ENCODE measurements at places on chromosomes 5 and 9. TPM values are rescaled to one million over a fixed set of nuclear protein-coding genes. Genes with fewer than 3 reads are reported as not detected.

GRCh38 chr5:81606150-81606549 lies 144.7 kb downstream of the SSBP2 start:
- H3K27me3 ChIP-seq, result no peaks in the 10 kb centered on the region
- H3K27ac ChIP-seq, result no peak overlapping the region
- H3K4me3 ChIP-seq, result no peak overlapping the region
- peaks cover 40% of the 10 kb centered on the region for H3K36me3 ChIP-seq
- no peak for DNase-seq

- no peak for DNase-seq
- no peaks in the 10 kb centered on the region for H3K36me3 ChIP-seq
- no peak overlapping the region for H3K4me3 ChIP-seq
- no peaks in the 10 kb centered on the region for H3K4me1 ChIP-seq
These were observed 23.4 kb downstream of the UBLCP1 start for GRCh38 chr5:159286420-159287035.

DNA sequence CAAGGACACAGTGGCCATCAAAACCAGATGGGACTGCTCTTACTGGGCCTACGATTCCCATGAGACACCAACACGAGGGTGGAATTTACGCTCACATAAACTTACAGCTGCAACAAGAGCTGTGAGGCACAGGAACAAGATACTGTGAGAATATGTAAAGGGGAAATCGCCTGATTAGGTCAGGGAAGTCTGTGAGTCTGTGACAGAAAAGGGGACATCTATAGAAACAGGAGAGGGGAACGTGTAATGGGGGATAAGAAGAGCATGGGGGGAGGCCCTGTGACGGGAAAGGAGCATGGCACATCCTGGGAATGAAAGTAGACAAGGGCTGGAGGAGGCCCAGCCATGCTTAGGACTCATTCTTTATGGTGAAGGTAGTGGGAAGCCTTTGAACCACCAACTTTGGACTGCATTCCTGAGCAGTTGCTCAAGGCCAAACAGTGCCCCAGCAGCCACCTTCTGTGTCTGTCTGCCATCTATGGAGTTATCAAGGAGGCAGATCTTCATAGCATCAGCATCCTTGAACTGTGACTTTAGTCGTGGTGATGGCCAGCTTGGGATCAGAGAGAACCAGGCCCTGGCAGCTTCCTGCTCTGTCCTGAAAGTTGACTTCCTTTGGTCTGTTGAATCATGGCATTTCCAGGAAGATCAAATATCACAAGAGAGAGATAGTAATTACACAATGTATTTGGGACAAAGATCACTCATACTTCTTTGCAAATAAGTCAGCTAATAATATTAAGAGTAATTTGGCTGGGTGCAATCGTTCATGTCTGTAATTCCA lies 87.9 kb upstream of the FAM169A start:
- no peaks in the 10 kb centered on the region for H3K4me1 ChIP-seq
- no peak overlapping the region for H3K27ac ChIP-seq
- no peaks in the 10 kb centered on the region for H3K36me3 ChIP-seq

DNA sequence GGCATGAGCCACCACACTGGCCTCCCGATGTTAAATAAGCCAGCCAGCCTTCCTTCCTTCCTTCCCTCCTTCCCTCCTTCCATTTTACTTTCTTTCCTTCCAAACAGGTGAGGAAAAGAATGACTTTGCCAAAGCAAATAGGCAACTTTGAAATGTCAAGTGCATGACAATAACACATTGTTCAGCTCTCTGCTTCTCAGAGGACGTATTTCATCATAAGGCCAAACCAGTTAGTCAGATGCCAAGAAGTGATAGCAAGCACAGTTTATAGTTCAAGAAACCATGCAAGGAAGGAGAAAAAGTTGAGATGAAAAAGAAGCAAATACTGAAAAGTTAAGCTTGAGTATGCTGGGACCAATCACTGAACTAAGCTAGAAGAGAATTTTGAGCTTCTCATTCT lies 29.5 kb downstream of the POU4F3 start:
- no peak for DNase-seq
- H3K27ac ChIP-seq, result no peak overlapping the region
- H3K36me3 ChIP-seq, result no peaks in the 10 kb centered on the region
- no peak overlapping the region for H3K4me3 ChIP-seq

DNA sequence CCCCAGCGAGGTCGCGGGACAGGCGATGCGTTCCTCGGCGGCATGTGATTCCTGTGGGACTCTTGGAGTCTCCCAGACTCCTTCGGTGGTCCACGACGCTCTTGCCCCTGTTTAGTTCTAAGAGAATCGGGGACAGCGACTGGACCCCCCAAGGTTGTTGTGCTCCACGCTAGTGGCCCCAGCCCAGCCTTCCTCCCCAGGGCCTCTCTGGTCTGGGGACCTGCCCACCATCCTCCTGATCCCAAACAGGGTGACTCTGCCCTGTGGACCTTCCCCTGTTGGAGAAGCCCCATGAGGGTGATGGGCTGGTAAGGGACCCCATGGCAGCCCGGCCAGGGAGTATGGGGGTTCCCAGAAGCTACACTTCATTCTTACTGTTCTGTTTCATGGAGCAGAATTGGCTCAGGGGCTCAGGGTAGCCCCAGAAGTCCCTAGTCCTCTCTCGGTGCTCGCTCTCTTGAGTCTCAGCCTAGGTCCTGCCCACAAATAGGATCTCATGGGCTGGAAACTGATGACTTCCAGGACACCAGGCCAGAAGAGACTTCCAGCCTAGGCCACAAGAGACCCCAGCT lies 880 bp downstream of the CARD19 start:
- peak overlapping the region; percentile 95 for H3K4me3 ChIP-seq
- no peaks in the 10 kb centered on the region for H3K27me3 ChIP-seq
- no peaks in the 10 kb centered on the region for H3K36me3 ChIP-seq
- DNase-seq, result no peak

DNA sequence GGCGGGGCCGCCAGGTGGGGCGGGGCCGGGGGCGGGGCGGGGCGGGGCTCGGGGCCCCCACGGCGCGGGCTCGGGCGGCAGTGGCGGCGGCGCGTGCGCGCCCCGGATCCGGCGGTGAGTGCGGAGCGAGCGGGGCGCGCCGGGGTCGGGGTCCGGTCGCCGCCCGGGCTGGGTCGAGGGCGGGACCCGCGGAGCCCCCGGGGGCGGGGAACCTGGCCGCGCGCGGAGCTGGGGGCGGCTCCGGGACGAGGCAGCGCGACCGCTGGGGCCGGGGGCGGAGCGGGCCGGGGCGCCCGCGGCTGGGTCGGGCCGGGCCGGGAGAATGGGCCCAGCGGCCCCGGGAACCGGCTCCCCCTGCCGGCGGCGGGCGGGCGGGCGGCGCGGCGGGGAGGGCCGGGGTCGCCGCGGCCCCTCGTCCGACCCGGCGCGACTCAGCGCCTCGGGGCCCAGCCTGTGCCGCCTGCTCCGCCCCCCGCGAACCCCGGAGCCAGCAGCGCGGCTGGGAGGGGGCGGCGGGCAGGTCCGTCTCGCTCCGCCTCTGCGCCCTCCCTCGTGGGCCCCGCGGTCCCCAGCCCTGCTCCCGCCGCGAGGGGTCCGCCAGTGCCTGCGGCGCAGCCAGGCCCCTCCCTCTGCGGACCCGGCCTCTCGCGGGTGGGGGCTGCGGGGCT lies 3.1 kb downstream of the EGFL7 start:
- peak overlapping the region; percentile 65 for H3K4me3 ChIP-seq
- DNase-seq, result no peak
- H3K36me3 ChIP-seq, result peaks cover 7% of the 10 kb centered on the region
- no peak overlapping the region for H3K27ac ChIP-seq

- no peaks in the 10 kb centered on the region for H3K27me3 ChIP-seq
- H3K4me3 ChIP-seq, result no peak overlapping the region
- H3K36me3 ChIP-seq, result peaks cover 18% of the 10 kb centered on the region
- DNase-seq, result no peak
- no peaks in the 10 kb centered on the region for H3K4me1 ChIP-seq
- H3K27ac ChIP-seq, result no peak overlapping the region
These were observed 27.4 kb downstream of the SRD5A1 start for GRCh38 chr5:6660688-6661087.

DNA sequence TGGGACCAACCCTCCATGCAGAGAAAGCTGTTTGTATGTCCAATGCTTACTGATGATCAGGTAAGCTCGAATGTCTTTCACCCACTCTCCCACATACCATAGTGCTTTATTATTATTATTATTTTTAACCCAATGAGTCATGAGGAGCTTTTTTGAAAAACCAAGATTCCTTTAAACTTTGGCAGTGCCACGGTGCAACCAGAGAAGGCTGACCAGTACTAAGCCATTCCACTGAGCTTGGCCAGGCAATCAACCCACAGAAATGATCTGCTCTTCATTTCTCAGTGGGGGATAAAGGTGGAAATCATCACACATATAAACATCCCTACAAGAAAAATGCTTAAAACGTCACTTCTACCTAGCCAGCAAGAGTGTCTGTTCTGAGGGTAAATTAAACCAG lies 35.5 kb downstream of the JAKMIP2 start:
- no peak overlapping the region for H3K27ac ChIP-seq
- H3K36me3 ChIP-seq, result no peaks in the 10 kb centered on the region
- H3K4me3 ChIP-seq, result no peak overlapping the region
- no peaks in the 10 kb centered on the region for H3K4me1 ChIP-seq

DNA sequence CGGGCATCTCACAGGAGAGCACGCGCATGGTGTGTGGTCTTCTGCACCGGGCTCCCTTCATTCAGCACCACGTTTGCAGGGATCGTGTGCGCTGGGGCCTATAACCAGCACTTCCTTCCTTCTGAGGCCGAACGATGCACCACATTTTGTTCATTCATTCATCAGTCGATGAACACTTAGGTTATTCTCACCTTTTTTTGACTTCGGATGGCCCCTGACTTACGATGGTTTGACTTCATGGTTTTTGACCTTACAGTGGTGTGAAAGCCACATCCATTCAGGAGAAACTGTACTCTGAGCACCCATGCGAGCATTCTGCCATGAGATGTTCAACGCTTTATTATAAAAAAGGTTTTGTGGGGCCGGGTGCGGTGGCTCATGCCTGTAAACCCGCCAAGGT lies 27.5 kb downstream of the TSPAN17 start:
- no peak overlapping the region for H3K27ac ChIP-seq
- peaks cover 5% of the 10 kb centered on the region for H3K27me3 ChIP-seq
- no peak for DNase-seq
- H3K4me1 ChIP-seq, result no peaks in the 10 kb centered on the region
- H3K4me3 ChIP-seq, result no peak overlapping the region

- no peak overlapping the region for H3K27ac ChIP-seq
- no peak for DNase-seq
- no peaks in the 10 kb centered on the region for H3K4me1 ChIP-seq
These were observed 274.2 kb upstream of the SMC2 start for GRCh38 chr9:103819936-103820335.

- H3K27ac ChIP-seq, result peak overlapping the region; percentile 9
- DNase-seq, result no peak
- no peak overlapping the region for H3K4me3 ChIP-seq
These were observed 19.7 kb downstream of the MYO10 start for GRCh38 chr5:16916262-16916878.

DNA sequence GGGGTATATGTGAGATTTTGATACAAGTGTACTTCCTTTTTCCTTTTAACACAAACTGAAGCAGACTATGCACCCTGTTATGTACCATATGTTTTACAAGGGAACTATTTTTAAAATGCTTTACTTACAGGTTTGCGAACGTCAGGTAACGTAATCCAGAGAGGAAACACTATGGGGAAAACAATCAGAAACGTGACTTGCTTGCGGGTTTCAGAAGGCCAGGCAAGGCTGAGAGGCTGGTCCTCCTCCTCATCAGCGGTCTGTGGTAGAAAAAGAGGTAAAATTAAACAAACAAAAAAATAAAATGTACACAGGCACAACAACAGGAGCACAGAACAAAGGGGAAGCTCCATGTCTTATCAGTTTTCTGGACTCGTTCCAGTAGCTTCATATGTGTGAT lies 141.2 kb downstream of the ACER2 start:
- peaks cover 12% of the 10 kb centered on the region for H3K4me1 ChIP-seq
- H3K27me3 ChIP-seq, result no peaks in the 10 kb centered on the region
- DNase-seq, result no peak
- no peak overlapping the region for H3K4me3 ChIP-seq
- H3K36me3 ChIP-seq, result no peaks in the 10 kb centered on the region

DNA sequence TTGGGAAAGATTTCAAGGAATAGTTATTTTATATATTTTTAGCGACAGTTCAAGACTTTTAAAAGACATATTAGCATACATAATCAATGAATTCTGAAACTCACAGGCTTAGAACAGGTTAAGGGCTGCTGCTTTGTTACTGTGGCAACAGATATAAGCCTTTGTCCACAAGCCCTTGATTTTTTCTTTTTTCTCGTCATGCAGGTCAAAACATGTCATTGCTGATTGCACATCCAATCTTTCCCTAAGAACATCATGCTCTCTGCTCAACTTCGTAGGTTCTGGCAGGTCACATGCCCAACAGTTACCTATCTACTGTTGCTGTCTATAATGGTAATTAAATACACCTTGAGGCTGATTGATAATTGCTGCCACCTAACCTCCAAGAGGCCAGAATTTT lies 172.5 kb upstream of the PTPRD start:
- H3K4me3 ChIP-seq, result no peak overlapping the region
- no peaks in the 10 kb centered on the region for H3K27me3 ChIP-seq
- no peaks in the 10 kb centered on the region for H3K36me3 ChIP-seq
- H3K27ac ChIP-seq, result no peak overlapping the region
- H3K4me1 ChIP-seq, result no peaks in the 10 kb centered on the region
- DNase-seq, result no peak

- H3K4me1 ChIP-seq, result no peaks in the 10 kb centered on the region
- no peaks in the 10 kb centered on the region for H3K36me3 ChIP-seq
- no peak overlapping the region for H3K4me3 ChIP-seq
These were observed 107.0 kb upstream of the ISL1 start for GRCh38 chr5:51276250-51276649.

- no peaks in the 10 kb centered on the region for H3K36me3 ChIP-seq
- DNase-seq, result no peak
- H3K4me1 ChIP-seq, result peaks cover 97% of the 10 kb centered on the region
These were observed 94.6 kb downstream of the SH3TC2 start for GRCh38 chr5:148968311-148968710.

GRCh38 chr5:98836175-98836574 lies 62.7 kb downstream of the RGMB start:
- no peaks in the 10 kb centered on the region for H3K27me3 ChIP-seq
- H3K4me1 ChIP-seq, result no peaks in the 10 kb centered on the region
- no peak overlapping the region for H3K27ac ChIP-seq
- H3K4me3 ChIP-seq, result no peak overlapping the region
- H3K36me3 ChIP-seq, result no peaks in the 10 kb centered on the region

- H3K27me3 ChIP-seq, result no peaks in the 10 kb centered on the region
- H3K4me1 ChIP-seq, result peaks cover 30% of the 10 kb centered on the region
- no peak overlapping the region for H3K27ac ChIP-seq
These were observed 21.0 kb downstream of the PDCD1LG2 start for GRCh38 chr9:5531101-5531882.

F12 gene
- 22.7 TPM for total RNA-seq

PCDHB2 gene
- 2.3 TPM for total RNA-seq

KIF24 gene
- 1.5 TPM for total RNA-seq

DNAJC18 gene
- total RNA-seq, result 5.1 TPM

MOB3B gene
- 6.3 TPM for total RNA-seq
